Amniotic stem cell (primary cell): ENCODE measurements at places on chromosomes 3 and 15.

- no peak for DNase-seq
Observed at GRCh38 chr3:181823716-181824115, 112.0 kb downstream of the SOX2 start.

DNA sequence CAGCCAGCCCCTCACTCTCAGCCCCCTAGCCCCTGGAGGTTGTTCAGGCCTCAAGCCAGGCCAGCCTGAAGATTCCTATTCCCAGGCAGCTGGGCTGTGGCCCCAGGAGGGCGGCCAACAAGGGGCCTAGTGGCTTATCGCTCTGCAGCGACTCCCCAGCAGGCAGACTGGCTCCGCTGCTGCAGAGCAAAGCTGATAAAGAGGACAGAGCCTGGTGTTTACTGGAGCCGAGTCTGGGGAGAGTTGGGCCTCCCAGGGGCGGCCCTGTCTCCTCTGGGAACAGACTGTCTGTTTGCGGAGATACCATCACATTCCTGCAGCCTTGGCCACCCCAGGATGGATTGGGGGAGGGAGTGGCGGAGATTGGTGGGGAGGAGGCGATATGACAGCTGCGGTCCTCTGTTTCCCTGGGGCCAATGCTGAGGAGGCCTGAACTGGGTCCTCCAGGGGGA lies 22.4 kb upstream of the SMAD6 start:
- no peak for DNase-seq

GRCh38 chr15:92092289-92093105 lies 239.0 kb downstream of the SLCO3A1 start:
- no peak for DNase-seq

- DNase-seq = no peak
Observed at GRCh38 chr3:166444756-166445155, 607.5 kb upstream of the BCHE start.

DNA sequence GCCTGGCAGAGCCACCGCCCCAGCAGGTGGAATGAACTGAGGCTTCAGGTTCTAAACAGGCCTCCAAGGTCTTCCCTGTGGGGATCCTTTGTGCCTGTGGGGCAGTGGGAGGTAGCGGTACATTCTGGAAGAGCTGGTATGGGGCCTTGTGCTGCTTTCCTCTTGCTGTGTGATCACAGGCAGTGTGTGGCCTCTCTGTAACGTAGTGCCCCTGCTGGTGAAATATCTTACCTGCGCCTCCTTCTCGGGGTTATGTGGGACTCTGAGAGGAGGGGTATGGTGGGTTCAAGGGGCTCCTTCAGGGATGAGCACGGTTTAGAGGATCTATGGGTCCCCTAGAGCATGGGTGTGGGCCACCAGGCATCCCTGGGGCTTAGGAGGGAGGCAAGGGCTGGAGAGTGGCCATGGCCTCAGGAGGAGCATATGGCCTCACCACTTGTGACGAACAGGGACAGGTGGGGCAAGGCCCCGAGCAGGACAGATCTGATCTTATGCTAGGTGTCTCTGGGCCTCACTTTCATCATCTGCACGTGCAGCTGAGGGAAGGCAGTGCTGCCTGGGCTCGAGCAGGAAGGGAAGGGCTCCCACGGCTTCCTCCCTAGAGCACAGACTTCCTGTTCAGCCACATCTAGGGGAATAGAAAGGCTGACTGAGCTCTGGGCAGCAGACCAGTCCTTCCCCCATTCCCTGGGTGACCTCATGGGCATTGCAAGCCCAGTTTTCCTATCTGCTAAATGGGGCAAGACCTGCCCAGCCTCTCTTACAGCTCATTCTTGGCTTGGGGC lies 1.9 kb upstream of the ALS2CL start:
- no peak for DNase-seq

DNA sequence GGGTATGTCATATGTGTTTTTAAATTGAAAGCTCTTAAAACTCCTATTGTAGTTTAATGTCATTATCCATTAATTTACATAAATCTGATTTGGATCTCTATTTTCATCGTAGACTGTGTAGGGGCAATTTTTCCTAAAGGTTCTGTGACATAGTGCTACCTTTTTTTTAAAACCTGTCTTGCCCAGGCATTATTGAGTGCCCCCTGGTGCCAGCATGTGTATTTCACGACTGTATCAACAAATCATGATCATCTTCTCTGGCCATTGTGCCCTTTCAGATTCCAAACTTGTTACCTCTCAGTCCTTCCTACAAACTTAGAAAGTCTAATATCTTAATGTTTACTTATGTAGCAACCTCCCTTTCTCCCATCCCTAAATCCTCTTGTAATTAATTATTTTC lies 97.2 kb upstream of the FLNB start:
- no peak for DNase-seq

DNA sequence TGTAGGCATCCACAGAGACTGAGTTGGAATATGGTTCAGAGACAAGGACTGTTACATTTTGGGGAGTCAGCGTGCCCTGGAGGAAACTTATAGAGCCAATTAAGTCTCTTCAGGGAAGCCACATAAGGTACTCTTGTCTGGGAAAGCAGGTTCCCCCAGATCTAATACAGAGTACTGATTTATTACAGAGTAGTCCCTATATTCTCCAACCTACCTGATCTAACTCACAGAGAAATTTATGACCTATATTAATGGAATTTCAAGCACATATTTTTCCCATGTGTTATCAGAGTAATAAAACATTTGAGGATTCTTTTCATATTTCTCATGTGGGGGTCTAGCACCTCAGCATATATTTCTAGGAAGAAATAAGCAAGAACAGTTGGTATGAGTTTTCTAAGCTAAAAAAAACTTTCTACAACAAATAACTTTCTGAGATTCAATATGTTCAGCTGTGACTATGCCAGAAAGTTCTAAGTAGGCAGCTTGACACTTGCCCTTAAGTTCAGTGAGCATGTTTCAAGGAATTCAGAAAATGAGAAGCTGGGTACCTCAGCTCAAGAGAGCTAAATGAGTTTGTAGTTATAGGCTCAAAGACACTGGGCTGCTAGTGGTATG lies 75.3 kb upstream of the COL8A1 start:
- DNase-seq = no peak
